Tibial nerve (tissue), 4 donors: ENCODE measurements at places on chromosomes 2 and 18.

GRCh38 chr2:60612033-60612432, 58.6 kb upstream of the BCL11A start:
- DNase-seq, result no peak
- no peak overlapping the region for H3K4me3 ChIP-seq
- no peaks in the 10 kb centered on the region for H3K36me3 ChIP-seq
- no peaks in the 10 kb centered on the region for H3K27me3 ChIP-seq
- no peak overlapping the region for H3K27ac ChIP-seq
- no peaks in the 10 kb centered on the region for H3K4me1 ChIP-seq

- no peak for DNase-seq
- H3K4me1 ChIP-seq, result no peaks in the 10 kb centered on the region
- H3K36me3 ChIP-seq, result no peaks in the 10 kb centered on the region
- no peaks in the 10 kb centered on the region for H3K27me3 ChIP-seq
Observed at GRCh38 chr18:70384181-70384790, 95.4 kb downstream of the SOCS6 start.

GRCh38 chr18:44887227-44887631, 206.5 kb downstream of the SETBP1 start:
- no peak overlapping the region for H3K27ac ChIP-seq
- no peak for DNase-seq
- no peaks in the 10 kb centered on the region for H3K36me3 ChIP-seq
- no peaks in the 10 kb centered on the region for H3K27me3 ChIP-seq
- peaks cover 15% of the 10 kb centered on the region for H3K4me1 ChIP-seq

GRCh38 chr2:52859065-52859464, 908.5 kb upstream of the CHAC2 start:
- no peaks in the 10 kb centered on the region for H3K36me3 ChIP-seq
- no peaks in the 10 kb centered on the region for H3K4me1 ChIP-seq
- no peak overlapping the region for H3K27ac ChIP-seq
- H3K27me3 ChIP-seq, result no peaks in the 10 kb centered on the region
- no peak overlapping the region for H3K4me3 ChIP-seq
- no peak for DNase-seq

DNA sequence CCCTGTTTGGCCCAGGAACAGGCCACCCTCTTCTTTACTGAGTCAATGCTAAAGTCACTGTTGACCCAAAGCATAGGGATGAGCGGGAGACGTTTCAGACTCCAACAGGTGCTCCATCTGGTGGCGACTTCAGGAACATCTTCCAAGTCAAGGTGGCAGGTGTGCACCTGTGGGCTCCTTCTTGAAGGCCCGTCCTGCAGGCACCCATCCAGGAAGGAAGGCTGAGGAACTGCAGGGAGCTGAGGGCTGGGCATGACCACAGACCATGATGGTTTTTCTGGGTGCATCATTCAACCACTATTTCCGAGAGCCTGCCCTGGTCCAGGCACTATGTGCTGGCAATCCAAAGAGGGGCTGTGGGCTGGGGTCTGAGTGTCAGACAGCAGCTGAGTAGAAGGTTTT, 142.8 kb downstream of the NDUFA10 start:
- no peak overlapping the region for H3K4me3 ChIP-seq
- H3K4me1 ChIP-seq, result peaks cover 14% of the 10 kb centered on the region
- peak; percentile 43 for DNase-seq
- H3K27ac ChIP-seq, result peak overlapping the region; percentile 39
- no peaks in the 10 kb centered on the region for H3K27me3 ChIP-seq

DNA sequence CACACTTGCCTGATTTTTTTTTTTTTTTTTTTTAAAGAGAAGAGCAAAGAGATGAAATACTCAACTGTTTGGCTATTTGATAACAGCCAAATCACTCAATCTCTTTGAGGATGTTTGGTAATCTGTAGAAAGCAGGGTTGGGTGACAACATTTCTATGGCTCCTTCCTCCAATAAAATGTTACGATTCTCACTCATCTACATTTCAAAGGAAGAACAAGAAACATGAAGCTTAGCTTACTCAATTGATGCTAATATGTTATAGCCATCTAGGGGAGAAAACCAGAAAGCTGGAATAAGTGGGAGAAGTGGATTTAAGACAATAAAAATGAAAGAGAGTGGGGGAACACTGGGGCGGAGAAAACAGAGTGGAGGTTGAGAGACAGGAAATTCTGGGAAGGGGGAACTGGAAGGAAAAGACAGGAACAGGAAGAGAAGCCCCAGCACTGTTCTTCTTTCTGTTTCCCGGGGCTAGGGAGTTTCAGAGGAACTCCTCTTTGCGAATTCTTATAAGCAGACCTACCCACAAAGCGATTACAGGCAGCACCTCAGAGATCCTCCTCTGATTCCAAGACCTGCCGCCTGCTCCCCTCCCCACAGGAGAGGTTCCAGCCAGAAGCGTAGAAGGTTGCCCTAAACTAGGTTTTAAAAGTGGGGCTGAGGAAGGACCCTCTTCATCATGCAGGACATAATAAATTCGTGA, 13.3 kb downstream of the ST3GAL5 start:
- no peaks in the 10 kb centered on the region for H3K27me3 ChIP-seq
- H3K4me1 ChIP-seq, result no peaks in the 10 kb centered on the region
- peaks cover 4% of the 10 kb centered on the region for H3K36me3 ChIP-seq

GRCh38 chr2:85744741-85745601, 8.8 kb upstream of the ATOH8 start:
- peaks cover 22% of the 10 kb centered on the region for H3K4me1 ChIP-seq
- DNase-seq, result peak; percentile 65
- H3K36me3 ChIP-seq, result no peaks in the 10 kb centered on the region
- peak overlapping the region; percentile 26 for H3K4me3 ChIP-seq
- H3K27me3 ChIP-seq, result no peaks in the 10 kb centered on the region
- peak overlapping the region; percentile 96 for H3K27ac ChIP-seq

- H3K27me3 ChIP-seq, result no peaks in the 10 kb centered on the region
- H3K4me3 ChIP-seq, result no peak overlapping the region
- no peaks in the 10 kb centered on the region for H3K4me1 ChIP-seq
- H3K27ac ChIP-seq, result no peak overlapping the region
- DNase-seq, result no peak
Observed at GRCh38 chr2:193562031-193562430, 1367.3 kb upstream of the TMEFF2 start.

GRCh38 chr18:58394046-58394445, 234.8 kb downstream of the ALPK2 start:
- H3K4me1 ChIP-seq, result no peaks in the 10 kb centered on the region
- H3K36me3 ChIP-seq, result no peaks in the 10 kb centered on the region
- no peak for DNase-seq
- no peak overlapping the region for H3K4me3 ChIP-seq
- no peaks in the 10 kb centered on the region for H3K27me3 ChIP-seq
- H3K27ac ChIP-seq, result no peak overlapping the region

DNA sequence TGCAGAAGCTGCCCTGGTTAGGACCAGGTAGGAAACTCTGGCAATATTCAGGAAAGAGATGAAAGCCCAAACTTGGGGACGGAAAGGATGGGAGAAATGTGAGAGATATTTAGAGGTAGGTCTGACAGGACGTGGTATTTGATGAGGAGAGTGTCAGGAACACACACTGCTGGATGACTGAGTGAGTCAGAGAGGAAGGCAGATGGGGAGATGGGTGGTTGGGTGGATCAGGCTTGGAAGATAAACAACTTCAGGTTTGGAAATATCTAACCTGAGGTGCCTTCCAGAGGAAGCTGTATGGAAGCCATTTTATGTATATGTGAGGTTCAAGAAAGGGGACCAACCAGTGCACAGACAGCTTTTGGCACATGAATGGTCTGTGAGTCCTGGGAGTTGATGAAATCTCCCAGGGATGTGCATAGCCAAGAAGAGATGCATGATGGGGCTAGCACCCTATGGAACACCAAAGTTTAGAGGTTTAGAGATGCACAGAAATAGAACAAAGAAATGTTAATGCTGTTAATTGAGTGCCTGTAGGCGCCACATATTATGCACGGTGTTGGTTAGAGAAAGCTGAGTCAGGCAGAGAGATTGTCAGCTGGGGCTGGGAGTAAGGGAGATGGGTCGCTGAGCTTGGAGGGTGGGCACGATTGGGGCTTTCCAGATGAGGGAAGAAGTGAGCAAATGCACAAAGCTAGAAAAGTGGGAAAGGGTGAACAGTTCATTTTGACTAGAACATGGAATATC, 101.0 kb downstream of the VIT start:
- H3K27ac ChIP-seq, result no peak overlapping the region
- DNase-seq, result no peak
- no peak overlapping the region for H3K4me3 ChIP-seq
- no peaks in the 10 kb centered on the region for H3K36me3 ChIP-seq

DNA sequence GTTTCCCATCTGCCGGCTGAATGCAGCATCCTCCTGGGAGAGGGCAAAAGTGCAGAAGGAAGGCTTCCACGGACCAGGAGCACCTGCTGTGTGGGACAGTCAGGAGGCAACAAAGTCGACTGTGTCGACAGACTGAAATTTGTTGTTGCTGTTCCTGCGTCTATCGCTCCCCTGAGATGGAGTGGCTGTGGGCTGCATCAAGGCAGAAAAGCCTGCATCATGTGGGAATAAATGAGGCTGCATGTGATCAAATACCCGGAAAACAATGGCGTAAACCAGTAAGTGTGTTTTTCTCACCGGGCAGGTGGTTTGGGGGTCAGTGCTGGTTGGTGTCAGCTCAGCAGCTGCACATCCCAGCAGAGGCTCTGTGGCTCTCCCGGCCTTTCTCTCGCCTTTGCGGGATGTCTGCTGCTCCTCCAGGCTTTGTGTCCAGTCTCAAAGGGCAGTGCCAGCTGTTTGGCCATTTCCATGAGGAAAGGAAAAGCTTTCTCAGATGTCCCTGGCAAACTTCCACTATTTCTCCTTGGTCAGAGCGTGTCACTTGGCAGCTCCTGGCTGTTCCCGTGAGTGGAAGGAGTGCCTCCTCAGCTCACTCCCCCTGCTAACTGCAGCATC, 262.4 kb downstream of the NDUFA10 start:
- H3K27ac ChIP-seq, result no peak overlapping the region
- H3K4me3 ChIP-seq, result no peak overlapping the region
- no peak for DNase-seq
- no peaks in the 10 kb centered on the region for H3K4me1 ChIP-seq

DNA sequence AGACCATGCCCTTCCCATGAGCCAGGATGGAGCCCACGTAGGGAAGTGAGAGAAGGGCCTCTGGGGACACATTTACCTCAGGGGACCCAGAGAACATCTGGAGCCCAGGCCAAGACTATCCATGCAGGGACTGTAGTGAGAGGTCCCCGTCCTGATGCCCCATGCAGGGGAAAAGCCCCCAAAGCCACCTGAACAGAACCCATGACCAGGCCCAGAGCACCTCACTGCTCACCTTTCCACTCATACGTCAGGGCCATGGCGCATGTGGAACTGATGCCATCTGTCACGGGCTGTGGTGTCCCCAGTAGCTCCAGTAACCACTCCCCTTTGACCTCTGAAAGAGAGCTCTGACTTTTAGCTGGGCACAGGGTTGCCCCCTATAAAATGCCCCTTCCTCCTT, 106.5 kb upstream of the TEX51 start:
- no peaks in the 10 kb centered on the region for H3K36me3 ChIP-seq
- H3K4me1 ChIP-seq, result no peaks in the 10 kb centered on the region
- H3K4me3 ChIP-seq, result no peak overlapping the region
- H3K27me3 ChIP-seq, result no peaks in the 10 kb centered on the region
- H3K27ac ChIP-seq, result no peak overlapping the region
- DNase-seq, result no peak

- no peaks in the 10 kb centered on the region for H3K27me3 ChIP-seq
- no peak for DNase-seq
- H3K27ac ChIP-seq, result no peak overlapping the region
- no peaks in the 10 kb centered on the region for H3K36me3 ChIP-seq
Observed at GRCh38 chr2:236284208-236284607, 20.0 kb upstream of the ASB18 start.

- no peak overlapping the region for H3K27ac ChIP-seq
- DNase-seq, result no peak
- no peaks in the 10 kb centered on the region for H3K4me1 ChIP-seq
- no peaks in the 10 kb centered on the region for H3K36me3 ChIP-seq
- no peaks in the 10 kb centered on the region for H3K27me3 ChIP-seq
Observed at GRCh38 chr2:206647985-206648384, 5.7 kb downstream of the FAM237A start.

- H3K36me3 ChIP-seq, result no peaks in the 10 kb centered on the region
- H3K4me3 ChIP-seq, result peak overlapping the region; percentile 60
- H3K27ac ChIP-seq, result peak overlapping the region; percentile 97
- no peaks in the 10 kb centered on the region for H3K27me3 ChIP-seq
- no peak for DNase-seq
Observed at GRCh38 chr2:54457323-54458023, 1.3 kb downstream of the SPTBN1 start.

DNA sequence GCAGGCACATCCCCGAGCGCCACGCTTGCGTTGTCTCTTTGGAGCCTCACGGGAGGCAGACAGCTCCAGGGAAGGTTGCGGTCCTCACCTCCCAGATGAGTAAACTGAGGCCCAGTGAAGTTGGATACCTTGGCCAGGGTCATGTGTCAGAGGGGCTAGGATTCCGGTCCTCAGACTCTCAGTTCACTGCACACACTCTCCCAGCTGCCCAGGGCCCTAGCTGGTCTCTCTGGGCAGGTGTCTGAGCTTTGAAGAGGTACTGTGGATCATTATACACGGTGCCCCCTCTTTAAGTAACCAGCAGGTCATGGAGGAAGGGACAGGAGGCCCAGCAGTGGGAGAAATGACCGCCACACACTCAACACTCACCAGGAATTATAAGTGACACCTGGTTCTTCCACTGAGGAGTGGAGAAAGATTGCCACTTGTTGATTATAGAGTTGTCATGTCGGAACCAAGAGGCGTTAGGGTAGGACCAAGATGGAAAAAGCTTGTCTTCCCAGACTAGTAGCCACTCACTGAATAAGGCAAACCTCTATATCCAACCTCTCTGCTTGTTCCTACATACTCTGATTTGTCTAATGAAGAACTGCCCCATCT, 588 bp downstream of the TMEM214 start:
- no peaks in the 10 kb centered on the region for H3K27me3 ChIP-seq
- peaks cover 44% of the 10 kb centered on the region for H3K4me1 ChIP-seq
- peak overlapping the region; percentile 95 for H3K4me3 ChIP-seq
- H3K36me3 ChIP-seq, result peaks cover 35% of the 10 kb centered on the region

- no peaks in the 10 kb centered on the region for H3K36me3 ChIP-seq
- no peaks in the 10 kb centered on the region for H3K27me3 ChIP-seq
- no peak overlapping the region for H3K27ac ChIP-seq
- H3K4me1 ChIP-seq, result no peaks in the 10 kb centered on the region
- no peak overlapping the region for H3K4me3 ChIP-seq
- no peak for DNase-seq
Observed at GRCh38 chr2:149226790-149227189, 103.6 kb upstream of the LYPD6 start.

GRCh38 chr2:14358774-14359173, 273.7 kb upstream of the LRATD1 start:
- H3K4me3 ChIP-seq, result no peak overlapping the region
- H3K27ac ChIP-seq, result no peak overlapping the region
- no peaks in the 10 kb centered on the region for H3K4me1 ChIP-seq
